ENCODE measurements at places on chromosomes 7 and 10. TPM values are rescaled to one million over a fixed set of nuclear protein-coding genes. Genes with fewer than 3 reads are reported as not detected.

CH25H gene
- 0.40 TPM for total RNA-seq

TEX36 gene
- total RNA-seq: not detected

SPDYE2 gene
- total RNA-seq: not detected

DNA sequence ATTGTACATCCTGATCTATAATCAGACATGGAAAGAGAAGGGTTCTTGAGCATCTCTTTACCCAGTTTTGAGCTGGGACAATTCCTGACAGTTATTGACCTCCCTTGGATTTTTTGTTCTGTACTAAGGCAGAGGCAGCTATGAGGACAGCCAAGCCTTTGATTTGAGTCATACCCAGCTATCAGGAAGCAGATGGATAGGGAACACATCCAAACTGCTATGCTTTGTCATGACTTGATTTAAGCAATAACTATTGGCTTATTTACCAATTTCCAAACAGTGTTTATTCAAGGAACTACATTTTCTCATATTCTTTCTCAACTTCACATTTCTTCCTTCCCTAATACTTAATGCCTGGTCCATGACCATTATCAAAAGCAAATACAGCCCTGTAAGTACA lies 396.4 kb upstream of the STEAP1 start:
- no peak for DNase-seq

- no peak for DNase-seq
These were observed 126.4 kb upstream of the CCDC6 start for GRCh38 chr10:60032723-60033122.

DNA sequence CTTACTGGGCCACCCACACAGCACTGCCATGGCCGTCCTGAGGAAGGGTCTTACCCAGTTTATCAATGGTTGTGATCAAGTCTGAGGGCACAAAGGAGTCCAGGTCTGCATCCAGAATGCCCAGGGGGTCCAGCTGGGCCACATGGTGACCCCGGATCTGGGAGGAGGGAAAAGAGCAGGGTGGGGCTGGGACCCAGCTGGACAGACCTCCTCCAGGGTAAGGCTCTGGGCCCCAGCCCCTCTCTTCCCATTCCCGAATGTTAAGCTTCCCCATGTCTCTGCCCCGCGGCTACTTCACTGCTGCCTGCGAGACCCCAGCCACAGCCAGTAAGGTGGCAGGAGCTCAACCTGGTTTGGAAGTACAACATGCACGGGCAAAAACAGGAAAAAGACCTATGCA lies 9.5 kb downstream of the OGDHL start:
- DNase-seq: no peak
